Stomach (tissue), 19 donors: ENCODE measurements at places on chromosomes 4 and X.

- DNase-seq, result peak; percentile 64
These were observed 75.9 kb upstream of the ENPP6 start for GRCh38 chr4:184293552-184293951.

DNA sequence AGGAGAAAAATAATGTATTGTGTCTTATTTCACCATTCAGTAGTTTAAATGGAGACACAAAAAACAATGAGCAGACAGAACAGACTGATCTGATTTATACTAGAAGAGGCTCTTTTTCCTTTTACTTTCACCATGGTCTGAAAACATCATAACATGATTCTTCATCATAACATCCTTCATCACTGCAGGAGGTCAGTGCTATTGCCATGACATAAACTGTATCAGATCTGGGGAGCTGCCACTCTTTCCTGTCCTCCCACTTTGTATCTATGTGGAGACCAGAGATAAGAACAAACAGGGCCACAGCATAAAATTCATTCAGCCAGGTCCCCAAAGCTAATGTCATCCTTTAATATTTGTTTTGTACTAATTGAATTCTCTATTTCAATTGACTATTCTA is 25.2 kb downstream of the SOD3 start:
- no peak for DNase-seq

DNA sequence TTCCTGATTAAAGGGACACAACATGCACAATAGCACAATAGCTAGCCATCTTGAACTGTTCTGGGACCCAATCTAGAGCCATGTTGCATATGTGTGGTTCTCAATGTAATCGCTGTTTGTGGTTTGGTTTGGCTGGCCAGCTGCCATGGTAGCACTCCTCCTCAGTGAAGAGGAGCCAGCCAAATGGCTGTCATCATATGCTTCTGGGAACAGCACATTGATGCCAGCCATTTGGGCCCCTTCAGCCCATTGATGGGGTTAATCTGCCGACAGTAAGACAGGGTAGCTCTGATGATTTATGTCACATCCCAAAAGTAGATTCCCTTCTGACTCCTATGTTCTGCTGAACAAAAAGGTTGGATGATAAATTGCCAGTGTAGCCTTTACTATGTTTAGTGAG is 48.5 kb downstream of the AWAT2 start:
- no peak for DNase-seq

DNA sequence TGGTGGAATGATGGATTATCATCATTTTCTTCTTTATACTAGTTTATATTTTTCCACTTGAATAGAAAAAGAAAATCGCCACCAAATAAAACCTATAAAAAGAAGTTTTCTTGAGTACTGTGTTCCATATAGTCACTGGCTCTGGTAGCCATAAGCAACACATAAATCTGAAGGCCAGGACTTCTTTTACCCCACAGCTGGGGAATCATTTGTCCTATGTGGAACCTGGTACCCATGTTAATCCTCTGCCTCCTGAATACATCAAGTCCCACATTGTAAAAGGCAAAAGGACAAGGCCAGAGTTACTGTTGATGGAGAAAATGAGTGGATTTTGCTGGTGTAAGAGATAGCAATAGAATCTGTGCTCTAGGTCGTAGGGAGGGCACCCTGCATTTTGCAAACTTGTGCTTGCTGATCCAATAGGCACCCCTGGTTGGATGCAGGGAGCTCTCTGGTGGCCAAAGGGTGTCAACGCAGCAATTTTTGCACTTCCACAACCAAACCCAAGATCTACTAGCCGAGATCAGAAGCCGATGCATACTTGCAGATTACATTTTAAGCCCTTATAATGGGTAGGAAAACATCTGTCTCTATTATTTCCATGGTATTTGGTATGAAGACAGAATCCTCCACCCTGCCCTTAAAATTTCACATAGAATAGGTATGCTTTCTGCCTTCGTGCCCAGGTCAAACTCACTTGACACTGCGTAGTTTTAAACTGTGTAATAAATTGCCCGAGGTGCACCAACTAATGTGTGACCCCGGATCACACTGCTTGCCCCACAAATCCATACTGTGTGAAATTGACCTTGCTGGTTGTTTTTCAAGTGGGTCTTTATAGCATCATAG is 146.2 kb upstream of the SCML1 start:
- peak; percentile 65 for DNase-seq
